ENCODE measurements at places on chromosomes 3 and 15.

DNA sequence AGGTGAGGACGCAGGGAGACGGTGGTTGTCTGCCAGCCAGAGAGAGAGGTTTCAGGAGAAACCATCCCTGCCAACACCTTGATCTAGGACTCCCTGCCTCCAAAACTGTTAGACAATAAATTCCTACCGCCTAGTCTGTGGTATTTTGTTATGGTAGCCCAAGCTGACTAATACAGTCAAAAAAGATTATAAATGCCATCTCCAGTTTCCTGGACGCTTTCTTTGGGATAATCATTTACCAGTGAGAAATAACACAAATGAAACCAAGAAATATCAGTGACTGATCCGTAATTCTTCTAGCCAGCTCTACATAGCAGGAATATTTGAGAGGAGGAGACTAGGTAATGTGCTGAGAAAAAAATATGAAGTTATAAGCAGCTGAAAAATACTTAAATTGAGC, 707.8 kb upstream of the LMCD1 start:
- no peak for DNase-seq

DNA sequence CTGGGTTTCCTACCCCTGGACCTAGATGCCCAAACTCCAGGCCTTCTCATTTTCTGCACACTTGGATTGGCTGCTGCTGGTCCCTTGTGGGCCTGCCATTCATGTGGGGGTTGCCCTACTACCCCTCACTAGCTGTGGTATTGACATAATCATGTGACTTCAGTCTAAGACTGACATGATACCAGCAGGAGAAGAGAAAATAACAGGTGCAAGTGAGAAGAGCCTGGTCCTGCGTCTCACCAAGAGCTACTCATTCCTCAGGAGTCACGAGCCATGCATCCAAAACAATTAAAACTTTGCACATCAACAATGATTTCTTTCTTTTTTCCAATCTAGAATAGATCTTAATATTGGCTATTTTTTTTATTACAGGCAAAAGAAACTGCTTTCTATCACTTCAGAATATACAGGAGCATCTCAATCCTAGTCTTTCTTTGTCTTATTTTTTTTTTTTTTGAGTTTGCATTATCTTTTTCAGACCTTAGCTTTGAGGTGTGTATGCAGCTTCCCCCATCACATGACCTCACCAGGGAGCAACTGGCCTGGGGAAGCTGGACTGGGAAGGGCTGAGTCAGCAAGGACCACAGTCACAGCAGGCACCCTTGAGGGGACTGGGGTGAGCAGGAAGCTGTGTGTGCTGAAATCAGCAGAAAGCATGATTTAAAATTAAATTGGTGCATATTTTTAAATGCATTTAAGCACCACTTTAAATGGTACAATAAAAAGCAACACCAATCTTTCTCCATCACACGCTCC, 27.6 kb downstream of the SLC9A9 start:
- no peak for DNase-seq

- no peak for DNase-seq
Measured at GRCh38 chr15:85415783-85416182, 35.4 kb downstream of the AKAP13 start.

- peak; percentile 64 for DNase-seq
Measured at GRCh38 chr15:65101411-65101890, 13.5 kb downstream of the UBAP1L start.

GRCh38 chr3:99647081-99647480, 8.7 kb downstream of the COL8A1 start:
- DNase-seq: peak; percentile 81

DNA sequence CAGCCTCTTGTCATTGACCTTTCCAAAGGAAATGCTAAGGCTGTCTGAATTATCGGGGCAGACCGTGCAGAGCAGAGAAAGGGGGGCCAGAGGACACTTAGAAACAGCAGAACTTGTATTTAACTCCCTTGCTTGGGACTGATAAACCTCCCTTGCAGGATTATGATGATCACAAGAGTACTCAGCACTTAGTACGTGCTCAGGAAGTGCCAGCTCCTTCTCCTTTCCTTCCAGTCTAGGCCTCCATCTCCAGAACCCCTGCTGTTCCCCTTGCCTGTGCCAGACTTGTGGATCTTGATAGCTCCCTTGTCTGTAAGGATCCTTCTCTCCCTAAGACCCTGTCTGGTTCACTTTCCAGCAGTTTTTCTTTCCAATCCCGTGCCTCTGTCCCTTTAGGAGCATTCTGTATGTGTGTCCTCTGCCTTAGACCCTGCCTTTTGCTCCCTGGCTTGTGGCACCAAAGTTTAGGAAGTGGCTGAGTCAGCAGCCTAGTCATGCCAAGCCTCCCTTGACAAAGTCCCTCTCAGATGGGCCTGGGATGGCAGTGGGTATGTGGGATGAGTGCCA, 747 bp downstream of the SORD start:
- peak; percentile 21 for DNase-seq

GRCh38 chr3:73393005-73393404, 231.7 kb downstream of the PDZRN3 start:
- no peak for DNase-seq

- peak; percentile 77 for DNase-seq
Measured at GRCh38 chr15:63374686-63375520, 6.7 kb downstream of the CA12 start.

- no peak for DNase-seq
Measured at GRCh38 chr3:70400194-70400593, 87.8 kb upstream of the MDFIC2 start.

- peak; percentile 83 for DNase-seq
Measured at GRCh38 chr3:16171009-16171408, 3.5 kb upstream of the GALNT15 start.

- peak; percentile 64 for DNase-seq
Measured at GRCh38 chr3:176595307-176595706, 602.0 kb downstream of the TBL1XR1 start.

DNA sequence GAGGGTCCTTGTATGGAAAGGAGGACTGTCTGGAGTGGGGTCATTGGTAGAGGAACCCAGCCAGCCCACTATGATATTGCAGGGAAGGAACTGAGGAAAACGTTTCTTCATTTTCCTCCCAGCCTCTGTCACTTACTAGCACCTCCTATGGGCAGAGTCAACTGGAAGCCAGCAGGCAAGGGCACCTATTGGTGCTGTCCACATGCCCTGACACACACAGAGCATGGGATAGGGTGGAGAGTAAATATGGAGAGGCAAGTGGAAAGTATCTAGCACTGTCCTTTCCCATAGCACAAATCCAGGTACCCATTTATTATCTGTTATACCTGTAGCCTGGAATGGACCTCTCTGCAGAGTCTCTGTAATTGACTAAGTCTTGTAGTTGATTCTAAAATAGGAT, 285.6 kb downstream of the WDR72 start:
- DNase-seq: no peak

GRCh38 chr15:92392462-92392861, 1.2 kb upstream of the ST8SIA2 start:
- DNase-seq: no peak

GRCh38 chr3:10672422-10672821, 143.6 kb upstream of the SLC6A11 start:
- no peak for DNase-seq

DNA sequence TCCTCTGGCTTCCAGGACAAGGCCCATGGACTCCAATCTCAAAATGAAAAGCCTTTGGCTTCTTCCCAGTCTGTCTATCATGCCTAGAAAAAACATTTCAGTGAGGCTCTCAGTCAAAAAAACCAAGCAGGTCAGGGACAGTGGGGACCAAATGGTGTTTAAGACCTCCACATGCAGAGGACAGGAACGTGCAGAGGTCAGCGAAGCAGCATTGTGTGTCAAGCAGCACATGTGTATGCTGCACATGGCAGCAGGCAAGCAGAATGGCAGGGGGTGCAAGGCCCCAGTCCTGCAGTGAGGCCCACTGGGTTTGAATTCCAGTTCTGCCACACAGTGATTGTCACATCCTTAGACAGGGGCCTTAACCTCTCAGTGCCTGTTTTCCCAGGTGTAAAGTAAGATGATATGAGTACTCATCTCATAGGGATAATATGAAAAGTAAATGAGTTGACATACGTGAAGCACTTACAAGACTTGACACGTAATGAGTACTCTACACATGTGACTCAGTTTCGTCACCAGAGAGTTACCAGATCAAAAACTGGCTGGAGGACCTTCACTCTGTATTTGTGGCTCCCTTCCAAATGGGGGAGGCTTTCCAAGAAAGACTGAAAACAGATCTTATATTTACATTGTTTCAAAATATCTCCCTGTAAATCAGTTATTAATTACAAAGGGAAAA, 11.2 kb downstream of the STIMATE start:
- DNase-seq: no peak

- peak; percentile 33 for DNase-seq
Measured at GRCh38 chr15:75989045-75989444, 23.2 kb downstream of the NRG4 start.

DNA sequence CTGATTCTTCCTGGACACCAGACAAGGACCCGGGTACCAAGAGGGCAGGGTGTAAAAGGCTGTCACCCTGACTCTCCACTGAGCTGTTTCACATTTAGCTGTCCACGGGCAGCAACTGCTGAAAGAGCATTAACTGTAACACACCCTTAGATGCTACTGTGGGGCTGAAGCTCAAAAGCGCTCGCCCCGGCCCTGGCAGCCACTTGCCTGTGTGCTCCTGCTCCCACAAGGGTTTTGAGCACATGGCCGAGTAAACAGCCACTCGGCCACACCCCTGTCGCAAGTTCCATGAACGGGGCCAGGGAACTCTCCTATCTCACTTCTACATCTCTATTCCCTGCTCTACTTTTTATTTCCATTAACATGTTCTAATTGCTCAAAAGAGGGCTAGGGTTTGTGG, 421.7 kb downstream of the TUSC7 start:
- DNase-seq: no peak

DNA sequence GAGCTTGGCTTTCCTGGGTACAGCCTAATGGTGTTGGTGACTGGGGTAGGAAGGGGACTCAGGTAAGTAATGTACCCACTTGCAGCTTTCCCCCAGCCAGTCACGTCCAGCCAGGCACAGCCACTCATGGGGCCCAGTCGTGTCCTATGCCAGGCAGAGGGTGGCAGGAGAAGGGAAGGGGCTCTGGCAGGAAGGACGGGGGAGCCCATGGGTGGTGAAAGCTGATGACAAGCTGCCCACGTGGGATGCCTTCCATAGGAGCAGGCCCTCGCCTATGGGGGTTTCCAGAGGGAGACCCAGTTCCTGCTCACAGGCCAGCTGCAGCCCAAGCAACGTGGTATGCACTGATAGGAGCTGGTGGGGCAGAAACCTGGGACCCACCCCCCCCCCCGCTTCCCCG, 10.7 kb downstream of the CHAC1 start:
- no peak for DNase-seq

DNA sequence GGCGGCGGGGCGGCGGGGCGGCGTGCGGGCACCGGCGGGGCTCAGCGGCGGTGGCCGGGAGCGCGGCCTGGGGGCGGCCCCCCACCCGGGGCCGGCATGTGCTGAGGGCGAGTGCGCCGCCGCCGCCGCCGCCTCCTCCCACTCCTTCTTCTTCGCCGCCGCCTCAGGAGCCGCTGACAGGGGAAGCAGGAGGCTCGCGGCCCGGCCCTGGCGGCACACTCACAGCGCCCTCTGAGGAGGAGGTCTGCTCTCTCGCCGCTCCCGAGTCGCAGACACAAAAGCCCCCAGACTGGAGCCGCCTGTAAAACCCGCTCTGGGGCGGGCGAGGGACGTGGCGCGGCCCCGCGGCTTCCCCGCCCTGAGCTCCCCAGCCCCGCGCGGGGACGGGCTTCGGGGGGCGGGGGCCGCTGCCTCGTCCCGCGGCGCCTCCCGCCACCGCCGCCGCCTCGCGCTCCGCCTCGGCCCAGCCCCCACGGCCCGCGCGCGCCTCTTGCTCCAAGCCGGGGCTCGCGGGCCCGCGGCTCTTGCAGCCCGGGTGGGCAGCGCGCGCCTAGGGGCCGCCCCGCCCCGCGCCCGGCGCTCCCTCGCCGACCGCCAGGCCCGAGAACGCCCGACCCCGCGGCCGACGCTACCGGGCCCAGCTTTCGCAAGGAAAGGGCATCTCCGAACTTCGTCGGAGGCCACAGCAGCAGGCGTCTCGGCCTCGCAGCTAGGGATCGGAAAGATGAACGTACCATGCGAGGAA, at the start of gene PYGO1:
TSS of gene PYGO1 (minus strand) at position 276 of the 745 bp plus-strand sequence. CDS start 462 bp downstream, outside the sequence.
- peak; percentile 71 for DNase-seq

GRCh38 chr15:44565387-44566154, 28.6 kb downstream of the EIF3J start:
- no peak for DNase-seq

DNA sequence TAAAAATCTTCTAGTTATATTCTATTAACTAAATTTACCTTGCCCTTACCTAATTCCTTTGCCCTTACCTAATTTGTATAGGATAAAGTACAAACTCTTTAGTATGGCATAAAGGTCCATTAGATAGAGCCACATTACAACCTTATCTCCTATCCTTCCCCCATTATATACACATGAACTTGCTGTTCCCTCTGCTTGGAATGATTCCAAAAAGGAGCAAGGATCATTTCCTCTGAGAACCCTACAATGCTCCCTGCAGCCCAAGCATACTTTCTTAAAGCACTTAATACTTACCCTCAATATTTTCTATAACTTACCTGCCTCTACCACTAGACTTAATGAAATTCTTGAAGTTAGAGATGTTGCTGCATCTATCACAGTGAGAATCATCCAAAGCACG, 118.9 kb upstream of the CCDC54 start:
- no peak for DNase-seq

DNA sequence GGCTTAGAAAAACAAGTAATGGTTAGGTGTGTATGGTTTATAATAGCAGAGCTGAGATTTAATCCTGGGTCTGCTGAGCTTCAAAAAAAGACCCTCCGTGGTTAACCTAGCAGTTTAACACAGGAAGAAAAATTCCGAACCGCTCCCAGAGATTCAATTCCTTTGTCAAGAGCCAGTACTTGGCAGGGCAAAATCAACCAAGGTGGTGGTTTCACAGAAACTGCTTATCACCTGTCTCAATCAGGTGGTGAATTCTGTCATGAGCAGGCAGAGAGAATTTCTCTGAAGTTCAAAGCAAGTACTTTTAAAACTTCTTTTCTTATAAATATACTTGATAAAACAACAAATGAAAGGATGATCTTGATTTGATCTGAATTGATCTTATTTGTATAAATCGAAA, 17.2 kb downstream of the SYNPR start:
- DNase-seq: no peak

- DNase-seq: no peak
Measured at GRCh38 chr3:74801924-74802323, 187.5 kb upstream of the CNTN3 start.

DNA sequence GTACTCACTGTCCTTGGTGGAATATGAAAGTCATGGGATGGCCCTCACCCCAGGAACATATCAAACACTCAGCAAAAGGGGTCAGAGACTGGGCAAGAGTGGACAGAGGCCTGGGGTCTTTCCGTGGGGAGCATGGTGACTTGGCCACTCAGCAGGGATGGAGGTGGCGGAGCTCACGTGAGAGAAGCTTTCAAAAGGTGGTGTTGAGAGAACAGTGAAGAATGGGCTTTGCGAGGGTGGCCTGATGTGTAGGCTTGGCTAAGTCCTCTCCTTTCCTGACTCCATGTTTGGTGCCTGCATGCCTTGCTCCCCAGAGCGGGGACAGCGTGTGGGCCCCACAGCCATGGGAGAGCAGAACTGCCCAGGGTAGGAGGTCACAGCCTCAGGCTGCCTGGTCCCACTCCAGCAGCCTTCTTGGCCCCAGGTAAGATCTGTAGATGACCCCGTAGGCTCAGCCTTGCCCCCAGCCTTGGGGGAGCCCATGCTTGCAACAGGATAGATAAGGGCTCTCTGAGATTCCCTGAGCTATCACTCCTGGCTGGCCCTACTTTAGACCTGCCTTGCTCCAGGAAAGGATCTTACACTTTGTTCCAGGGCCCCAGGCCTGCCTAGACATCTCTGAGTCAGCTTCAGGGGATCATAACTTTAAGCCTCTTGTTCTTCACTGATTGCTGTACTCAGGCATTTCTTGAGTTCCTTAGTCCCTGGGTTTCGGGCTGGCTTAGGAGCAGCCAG, 17.0 kb downstream of the RPLP1 start:
- no peak for DNase-seq

Measured in fibroblast of skin of back (primary cell).